Esophagus squamous epithelium (tissue), 5 donors: ENCODE measurements at places on chromosomes 13 and 19.

- DNase-seq = no peak
These were observed 21.4 kb downstream of the ZNF44 start for GRCh38 chr19:12272980-12273901.

DNA sequence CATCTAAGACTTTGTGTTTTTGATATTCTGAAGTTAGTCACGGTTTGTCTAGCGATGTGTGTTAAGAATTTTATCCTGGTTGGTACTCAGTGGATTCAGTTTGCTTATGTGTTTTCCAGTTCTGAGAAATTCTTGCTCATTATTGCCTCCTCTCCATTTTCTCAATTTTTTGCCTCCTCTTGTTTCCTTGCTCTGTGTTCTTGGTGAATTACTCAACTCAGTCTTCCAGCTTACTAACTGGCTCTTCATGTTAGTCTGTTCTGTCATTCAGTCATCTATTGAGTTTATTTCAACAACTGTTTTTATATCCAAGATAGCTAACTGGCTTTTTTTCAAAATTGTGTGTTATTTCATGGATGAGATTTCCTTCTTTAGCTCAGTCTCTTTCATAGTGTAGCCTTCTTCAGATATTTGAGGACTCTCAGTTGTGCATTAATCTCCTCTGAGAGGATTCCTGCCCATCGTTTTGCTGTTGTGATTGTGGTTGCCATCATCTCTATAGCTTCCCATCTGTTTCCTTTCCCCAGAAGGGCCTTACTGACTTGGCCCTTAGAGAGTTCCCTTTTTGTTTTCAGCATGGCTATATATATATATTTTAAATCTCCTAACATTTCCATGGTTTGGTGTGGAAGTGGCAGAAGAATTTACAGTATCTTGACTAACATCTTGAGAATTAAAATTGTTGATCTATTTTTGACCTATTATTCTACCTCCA, 6.2 kb downstream of the SETDB2 start:
- DNase-seq = no peak

DNA sequence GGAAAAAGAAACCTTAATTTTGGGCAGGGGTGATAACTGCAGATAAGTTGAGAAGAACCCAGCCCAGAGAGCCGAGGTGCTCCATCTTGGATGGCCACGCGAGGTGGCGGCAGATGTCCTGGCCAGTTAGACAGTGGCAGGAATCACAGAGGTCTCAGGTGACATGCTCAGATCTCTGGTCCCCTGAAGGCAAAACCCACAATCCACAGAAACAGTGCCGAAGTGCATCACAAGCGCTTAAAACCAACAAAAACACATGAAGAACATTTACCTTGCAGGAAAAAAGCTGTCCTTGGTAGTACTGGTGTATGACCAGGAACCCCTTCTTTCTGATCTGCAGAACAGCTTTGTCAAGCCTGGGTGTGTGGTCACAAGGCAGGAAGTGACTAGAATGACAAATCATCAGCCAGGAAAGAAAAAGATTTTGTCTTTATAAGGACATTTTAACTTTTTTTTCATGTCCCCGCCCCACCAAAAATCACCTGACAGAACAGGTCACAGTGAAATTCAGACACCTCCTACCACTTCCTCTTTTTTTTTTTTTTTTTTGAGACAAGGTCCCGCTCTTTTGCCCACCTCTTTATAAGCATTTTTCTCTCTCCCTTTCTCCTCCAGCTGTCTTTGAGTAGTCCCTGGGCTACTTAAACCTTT, at the start of gene LCP1:
TSS of gene LCP1 (minus strand) at position 338 of the 651 bp plus-strand sequence. CDS start 22,515 bp downstream, outside the sequence.
- peak; percentile 14 for DNase-seq

GRCh38 chr13:113471844-113472243, 18.6 kb upstream of the ADPRHL1 start:
- no peak for DNase-seq

DNA sequence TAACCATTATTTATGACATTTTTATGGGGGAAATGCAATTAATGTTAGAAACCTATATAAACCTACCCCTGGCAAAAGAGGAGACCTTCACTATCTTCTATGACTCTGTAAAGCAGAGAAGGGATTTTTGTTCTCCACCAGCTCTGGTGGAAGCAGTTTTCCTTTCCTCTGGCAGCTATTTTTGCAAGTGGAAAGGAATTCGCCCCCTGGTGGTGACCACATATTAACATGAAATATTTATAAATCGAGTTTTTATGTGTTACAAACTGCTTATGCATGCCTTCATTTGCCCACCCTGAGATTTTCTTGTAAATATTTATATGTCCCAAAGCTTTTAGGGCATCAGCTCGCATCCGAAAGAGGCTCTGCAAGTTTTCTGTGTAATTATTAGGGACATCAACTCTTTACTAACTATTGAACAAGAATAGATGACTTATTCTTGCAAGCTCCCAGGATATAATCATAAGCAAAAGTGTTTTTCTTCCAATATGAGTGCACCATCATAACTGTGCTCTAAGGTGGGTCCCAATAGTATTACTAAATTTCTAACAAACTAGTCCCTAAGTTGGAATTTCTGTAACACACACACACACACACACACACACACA, 62.4 kb downstream of the SERTM1 start:
- DNase-seq = no peak

- no peak for DNase-seq
These were observed 9.7 kb upstream of the ZNF546 start for GRCh38 chr19:39987167-39987566.

- no peak for DNase-seq
These were observed 81.0 kb downstream of the GPC6 start for GRCh38 chr13:93307651-93308050.

DNA sequence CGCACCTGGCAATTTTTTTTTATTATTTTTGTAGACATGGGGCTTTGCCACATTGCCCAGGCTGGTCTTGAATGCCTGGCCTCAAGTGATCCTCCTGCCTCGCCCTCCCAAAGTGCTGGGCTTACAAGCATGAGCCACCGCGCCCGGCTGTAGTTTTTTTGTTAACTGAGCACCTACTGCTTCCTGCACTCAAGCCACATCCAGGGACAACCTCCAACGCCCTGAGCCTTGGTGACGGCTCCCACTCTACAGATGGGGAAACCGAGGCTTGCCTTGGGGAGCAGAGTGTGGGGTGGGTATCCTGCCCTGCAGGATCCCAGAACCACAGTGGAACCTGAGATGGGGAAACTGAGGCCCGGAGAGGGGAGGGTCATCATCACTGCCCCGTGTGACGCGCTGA, 3.0 kb downstream of the ELANE start:
- DNase-seq = no peak

DNA sequence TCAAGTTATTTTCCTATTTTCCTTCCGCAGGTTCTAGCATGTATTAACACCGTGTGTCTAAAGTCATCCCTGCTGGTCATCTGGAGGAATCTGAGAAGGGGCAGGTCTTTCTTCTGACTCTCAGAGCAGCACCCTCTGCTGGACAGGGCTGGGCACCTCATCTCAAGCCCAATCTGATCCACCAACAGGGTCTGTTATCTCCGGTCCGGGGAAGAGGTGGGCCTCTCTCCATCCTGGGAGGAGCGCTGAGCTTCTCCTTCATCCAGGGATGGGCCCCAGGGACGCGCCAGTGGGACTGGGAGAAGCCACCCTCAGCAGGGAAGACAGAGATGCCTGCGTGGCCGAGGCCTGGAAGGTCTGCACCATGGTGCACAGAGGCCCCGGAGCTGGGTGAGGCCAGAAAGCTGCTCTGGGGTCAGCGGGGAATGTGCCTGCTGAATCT, 26.0 kb upstream of the ZNF331 start:
- no peak for DNase-seq

DNA sequence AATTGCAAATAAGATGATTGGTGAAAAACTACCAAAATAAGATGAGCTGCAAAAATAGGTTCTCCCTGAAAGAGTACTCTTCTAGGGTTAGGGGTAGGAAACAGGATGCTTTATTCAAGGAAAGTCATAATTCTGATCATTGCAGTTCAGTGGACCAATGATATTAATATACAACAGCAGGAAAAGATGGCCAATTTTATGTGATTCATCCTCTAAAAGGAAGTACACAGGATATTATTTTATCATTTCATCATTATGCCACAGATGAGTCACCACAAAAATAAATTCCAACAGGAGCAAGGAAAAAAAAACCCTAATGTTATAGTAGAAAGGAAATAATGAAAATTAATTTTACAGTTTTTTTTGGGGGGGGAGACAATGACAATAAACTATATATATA, 205.0 kb downstream of the NALCN start:
- DNase-seq = no peak

GRCh38 chr13:104577071-104577815, 1511.0 kb upstream of the SLC10A2 start:
- DNase-seq = no peak
